Fibroblast of skin of back (primary cell): ENCODE measurements at places on chromosomes 1 and 21.

GRCh38 chr1:98556521-98557158 lies 104.9 kb upstream of the SNX7 start:
- peak; percentile 13 for DNase-seq

GRCh38 chr1:64549464-64550239 lies 79.7 kb downstream of the CACHD1 start:
- no peak for DNase-seq

DNA sequence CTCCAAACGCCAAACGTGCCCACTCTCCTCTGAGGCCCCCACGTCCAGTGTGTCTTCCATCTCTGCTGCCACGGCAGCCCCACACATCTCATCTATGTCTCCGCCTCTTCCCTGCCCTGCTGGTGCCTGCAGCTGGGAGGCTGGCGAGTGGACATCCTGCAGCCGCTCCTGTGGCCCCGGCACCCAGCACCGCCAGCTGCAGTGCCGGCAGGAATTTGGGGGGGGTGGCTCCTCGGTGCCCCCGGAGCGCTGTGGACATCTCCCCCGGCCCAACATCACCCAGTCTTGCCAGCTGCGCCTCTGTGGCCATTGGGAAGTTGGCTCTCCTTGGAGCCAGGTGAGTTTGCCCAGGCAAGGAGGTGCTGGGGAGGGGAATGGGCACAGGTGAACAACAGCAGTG lies 8.6 kb downstream of the ADAMTSL4 start:
- no peak for DNase-seq

DNA sequence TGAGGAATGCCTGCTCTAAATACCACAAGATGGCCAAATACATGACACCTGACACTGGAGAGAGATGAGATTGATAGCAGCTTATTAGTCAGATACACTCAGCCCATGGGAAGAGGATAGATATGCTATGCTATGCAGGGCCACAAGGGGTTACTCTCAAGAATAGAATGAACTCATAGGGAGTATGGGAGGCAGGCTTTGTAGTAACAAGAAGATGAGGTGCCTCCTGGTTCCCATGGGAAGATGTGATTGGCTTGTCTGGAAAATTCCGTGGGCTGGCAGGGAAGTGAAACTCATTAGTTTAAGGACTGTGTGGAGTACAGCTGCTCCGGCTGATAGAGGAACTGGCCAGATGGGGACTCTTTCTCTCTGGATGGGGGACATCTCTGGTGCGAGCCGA lies 16.5 kb downstream of the CCDC30 start:
- peak; percentile 10 for DNase-seq

GRCh38 chr1:24483441-24483840 lies 19.2 kb upstream of the RCAN3 start:
- no peak for DNase-seq

- DNase-seq, result no peak
Observed at GRCh38 chr1:187892683-187893039, 1063.9 kb downstream of the PLA2G4A start.

DNA sequence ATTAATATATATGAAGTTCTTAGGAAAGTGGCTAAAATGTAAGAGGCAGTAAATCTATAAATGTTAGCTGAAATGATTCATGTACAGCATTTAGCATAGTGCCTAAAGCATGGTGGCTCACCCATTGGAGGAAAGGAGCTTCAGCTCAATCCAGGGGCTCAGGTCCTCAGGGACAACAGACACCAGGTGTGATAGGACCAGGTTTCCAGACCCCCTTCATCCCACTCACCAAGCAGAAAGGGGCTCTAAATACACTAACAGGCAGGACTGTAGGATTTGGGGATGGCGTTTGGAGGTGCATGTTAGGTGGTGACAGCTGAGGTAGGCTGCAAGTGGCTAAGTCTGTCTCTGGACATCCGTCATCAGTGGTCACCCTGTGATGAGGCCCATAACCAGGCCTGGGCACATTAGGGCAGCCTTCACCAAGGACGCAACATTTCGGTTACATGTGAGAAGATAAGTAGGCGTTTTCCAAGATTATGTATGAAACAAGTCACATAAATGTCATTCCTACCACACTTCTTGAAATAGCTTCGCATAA lies 233.1 kb downstream of the C1orf94 start:
- DNase-seq, result no peak

DNA sequence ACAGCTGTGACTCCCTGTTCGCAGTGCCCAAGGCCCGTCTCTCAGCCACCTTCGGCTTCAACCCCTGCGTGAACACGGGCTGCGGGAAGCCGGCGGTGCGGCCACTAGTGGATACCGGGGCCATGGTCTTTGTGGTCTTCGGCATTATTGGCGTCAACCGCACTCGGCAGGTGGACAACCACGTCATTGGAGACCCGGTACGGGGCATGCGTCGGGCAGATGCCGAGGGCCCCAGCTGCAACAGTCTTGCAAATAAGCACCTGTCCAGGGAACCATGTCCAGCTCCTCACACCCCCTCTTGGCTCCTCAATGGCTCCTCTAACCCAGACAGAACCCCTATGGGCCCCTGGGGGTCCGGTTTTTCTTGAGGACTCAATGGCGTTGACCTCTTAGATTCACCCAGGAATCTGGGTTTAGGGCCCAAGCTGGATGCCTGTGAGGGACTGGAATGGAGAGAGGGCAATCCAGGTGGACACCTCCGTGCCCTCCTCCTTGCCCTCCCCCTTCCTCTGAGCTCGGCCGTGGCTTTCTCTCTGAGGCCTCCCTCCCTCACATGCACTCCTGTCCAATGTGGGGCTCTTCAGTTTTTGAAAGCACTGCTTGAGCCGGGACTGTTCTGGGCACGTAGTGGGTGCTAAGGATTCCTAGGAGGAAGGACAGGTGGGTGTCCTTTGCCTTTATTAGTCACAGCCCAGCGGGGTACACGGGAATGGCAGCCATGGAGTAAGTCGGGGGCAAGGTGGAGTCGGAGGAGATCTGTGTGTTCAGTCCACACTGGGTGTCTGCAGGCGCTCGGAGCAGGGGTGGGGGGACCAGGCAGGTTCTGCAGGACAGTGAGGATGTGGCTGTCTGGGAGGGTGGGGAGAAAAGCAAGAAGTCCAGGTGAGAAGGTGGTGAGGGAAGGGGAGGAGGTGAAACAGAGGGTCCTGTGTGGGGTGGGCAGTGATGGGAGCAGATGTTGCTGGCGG lies 51.1 kb downstream of the DISP3 start:
- no peak for DNase-seq

DNA sequence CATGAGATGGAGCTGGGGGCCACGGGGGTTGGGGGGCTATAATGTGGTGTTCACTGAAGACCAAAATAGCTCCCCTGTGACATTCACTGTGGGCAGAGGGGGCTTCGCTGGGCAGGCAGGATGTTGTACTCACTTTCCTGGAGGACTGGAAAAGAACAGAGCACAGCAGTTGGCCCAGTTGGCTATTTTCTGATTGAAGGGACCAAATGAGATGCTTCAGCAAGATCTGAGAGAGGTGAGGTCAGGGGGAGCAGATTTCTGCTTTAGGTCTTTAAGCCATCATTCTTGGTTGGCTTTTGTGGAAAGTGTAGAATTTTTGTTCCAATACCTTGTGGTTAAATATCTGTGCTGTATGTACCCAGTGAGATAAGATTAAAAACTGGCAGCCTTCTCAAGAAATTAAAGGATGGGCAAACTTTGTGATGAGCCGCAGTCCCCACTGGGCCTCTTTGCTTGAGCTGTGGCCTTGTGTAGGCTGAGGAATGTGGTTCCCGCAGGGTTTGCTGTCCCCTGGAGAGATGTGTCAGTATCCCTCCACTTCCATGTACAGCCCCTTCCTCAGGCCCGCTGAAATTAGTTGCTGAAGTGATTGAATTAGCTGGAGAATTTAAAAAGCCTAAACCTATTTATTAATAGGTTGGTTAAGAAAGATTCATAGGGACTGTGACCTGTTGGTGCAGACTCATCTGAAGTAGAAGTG lies 80.7 kb downstream of the ATP5PO start:
- peak; percentile 39 for DNase-seq

- DNase-seq, result peak; percentile 99
Observed at GRCh38 chr1:163168053-163168452, 34.7 kb downstream of the RGS5 start.

- DNase-seq, result no peak
Observed at GRCh38 chr1:21024918-21025317, 151.8 kb downstream of the EIF4G3 start.

DNA sequence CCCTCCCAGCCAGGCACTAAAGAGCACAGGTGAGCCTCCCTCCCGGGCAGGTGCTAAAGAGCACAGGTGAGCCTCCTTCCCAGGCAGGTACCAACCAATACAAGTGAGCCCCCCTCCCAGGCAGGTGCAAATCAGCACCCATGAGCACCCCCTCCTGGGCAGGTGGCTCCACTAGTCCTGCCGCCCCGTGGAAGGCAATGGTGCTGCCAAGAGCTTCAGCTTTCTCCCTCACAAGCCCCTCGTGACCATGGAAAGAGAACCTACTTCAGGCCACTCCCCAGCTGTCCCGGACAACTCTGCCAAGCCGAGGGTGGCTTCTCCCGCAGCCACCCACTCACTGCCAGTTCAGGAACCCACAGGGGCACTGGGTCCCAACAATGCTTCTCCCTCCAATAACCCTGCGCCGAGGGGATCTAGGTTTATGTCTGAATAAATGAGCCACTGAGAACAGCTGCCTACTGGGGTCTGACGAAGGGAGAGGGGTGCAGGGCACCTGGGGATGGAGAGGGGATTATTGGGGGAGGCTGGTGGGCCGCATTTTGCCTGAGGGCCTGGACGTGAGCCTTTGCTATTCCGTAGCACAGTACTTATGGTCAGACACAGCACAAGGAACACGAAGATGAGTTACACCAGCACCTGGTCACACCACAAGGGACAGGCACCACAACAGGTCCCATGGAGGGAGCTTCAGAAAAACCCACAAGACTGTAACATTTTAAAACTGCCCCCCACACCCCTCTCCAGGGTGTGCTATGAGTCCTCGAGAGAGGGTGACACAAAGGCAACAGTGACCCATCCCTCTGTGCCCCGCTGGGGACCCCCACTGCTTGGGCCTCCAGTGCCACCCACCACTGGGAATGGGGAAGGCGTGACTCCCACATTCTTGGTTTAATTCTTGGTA lies 46.3 kb downstream of the PRDM15 start:
- no peak for DNase-seq

DNA sequence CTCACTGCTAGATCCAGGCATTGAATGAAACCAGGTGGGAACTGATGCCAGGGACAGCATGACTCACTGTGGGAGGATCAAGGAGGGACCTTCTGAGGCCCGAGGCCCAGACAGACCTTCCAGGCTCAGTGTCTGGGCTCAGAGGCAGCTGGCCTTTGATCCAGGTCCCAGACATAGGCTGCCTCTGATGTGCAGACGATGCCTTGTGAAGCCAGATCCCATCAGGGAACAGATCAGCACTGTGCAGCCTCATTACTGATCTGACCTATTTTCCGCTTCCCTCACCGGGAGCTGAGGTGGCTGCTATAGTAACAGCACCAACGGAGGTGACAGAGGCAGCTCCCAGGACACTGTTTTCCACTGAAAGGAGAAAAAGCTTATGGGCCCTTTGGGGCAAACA lies 399.5 kb downstream of the MATN1 start:
- no peak for DNase-seq

DNA sequence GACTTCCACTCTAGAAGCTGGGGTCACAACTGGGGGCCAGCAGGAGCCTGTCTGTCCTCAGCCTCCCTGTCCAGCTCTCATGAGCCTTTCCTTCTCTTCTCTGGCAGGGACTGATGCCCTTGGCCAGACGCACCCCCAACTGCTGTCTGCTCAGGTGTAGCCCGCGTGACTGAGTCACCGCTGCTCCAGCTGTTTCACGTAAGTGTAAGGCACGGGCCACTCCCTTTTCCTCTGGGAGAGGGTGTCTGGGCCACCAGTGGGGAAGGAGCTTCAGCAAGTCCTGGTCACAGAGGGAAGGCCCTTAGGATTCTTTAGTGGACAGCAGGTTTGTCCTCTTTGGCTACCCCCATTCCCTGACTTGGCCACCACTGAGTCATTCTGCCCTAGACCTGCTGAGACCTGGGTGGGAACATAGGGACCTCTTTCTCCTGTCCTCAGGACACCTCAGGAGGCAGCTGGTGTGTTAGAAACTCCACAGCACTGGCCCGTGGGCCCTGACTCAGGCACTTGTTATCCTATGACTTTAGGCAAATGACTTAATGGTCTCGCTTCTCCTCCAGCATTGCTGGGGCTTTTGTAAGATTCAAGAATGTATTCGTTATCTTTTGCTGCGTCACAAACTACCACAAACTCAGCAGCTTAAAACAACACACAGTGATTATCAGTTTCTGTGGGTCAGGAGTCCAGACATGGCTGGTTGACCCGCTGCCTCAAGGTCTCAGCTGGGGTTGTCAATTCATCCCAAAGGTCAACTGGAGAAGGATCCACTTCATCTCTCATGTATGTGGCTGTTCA lies 64.8 kb downstream of the FAM163A start:
- peak; percentile 50 for DNase-seq

GRCh38 chr1:41411229-41411628 lies 50.0 kb downstream of the FOXO6 start:
- no peak for DNase-seq

DNA sequence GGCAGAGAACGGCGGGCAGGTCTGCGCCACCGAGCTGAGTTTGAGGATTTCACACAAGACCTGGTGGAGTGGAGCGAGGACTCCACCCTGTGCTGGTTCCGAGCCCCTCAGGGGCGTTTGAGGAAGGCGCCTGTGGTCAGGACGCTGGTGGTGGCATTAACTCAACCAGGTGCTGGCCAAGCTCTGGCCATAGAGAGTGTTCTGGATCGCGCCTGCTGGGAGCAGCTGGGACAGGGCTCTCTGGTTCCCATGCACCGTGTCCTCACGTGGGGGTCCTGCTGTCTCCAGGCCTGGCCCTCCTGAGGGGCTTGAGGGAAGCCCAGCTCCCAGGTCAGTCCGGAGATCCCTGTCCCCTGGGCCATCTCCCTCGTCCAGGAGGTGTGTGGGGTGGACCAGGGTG lies 24.8 kb upstream of the TTC34 start:
- no peak for DNase-seq

- DNase-seq, result no peak
Observed at GRCh38 chr1:30964706-30965105, 56.1 kb upstream of the SDC3 start.

GRCh38 chr1:244633140-244633539 lies 19.8 kb upstream of the DESI2 start:
- no peak for DNase-seq

- DNase-seq, result no peak
Observed at GRCh38 chr1:81327743-81328142, 473.0 kb upstream of the ADGRL2 start.

GRCh38 chr1:58999676-59000075 lies 215.8 kb upstream of the JUN start:
- DNase-seq, result no peak

- DNase-seq, result no peak
Observed at GRCh38 chr1:181482001-181482430, 1.3 kb upstream of the CACNA1E start.

- no peak for DNase-seq
Observed at GRCh38 chr1:41373373-41373772, 12.1 kb downstream of the FOXO6 start.

GRCh38 chr1:157086299-157086698 lies 13.3 kb downstream of the ETV3L start:
- DNase-seq, result no peak

GRCh38 chr1:203743091-203743571 lies 21.9 kb upstream of the LAX1 start:
- DNase-seq, result no peak
